ENCODE measurements at places on chromosomes 3 and 15.

DNA sequence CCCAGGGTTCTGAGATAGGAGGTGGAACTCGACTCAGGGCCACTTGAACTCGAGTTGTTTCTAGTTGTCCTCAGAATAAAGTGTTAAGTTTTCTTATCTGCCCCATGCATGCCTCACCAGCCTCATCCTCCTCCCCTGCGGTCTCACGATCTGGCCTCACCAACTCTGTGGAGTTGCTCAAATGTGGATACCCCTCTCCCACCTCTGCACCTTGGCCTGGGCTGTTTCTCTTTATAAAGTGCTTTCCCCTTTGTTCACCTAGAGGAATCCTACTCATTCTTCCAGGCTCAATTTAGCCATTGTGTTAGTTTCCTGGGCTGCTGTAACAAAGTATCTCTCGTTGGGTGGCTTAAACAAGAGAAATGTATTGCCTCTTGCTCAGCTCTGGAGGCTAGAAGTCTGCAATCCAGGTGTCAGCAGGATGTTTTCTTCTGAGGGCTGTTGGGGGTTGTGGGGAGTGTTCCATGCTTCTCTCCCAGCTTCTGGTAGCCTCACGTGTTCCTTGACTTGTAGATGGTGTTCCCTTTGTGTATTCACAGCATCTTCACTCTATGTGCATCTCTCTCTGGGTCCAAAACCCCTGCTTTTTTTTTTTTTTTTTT is 100.7 kb downstream of the MEX3B start:
- no peak for DNase-seq

- DNase-seq, result no peak
These were observed 18.7 kb downstream of the ZNF148 start for GRCh38 chr3:125356140-125357026.

DNA sequence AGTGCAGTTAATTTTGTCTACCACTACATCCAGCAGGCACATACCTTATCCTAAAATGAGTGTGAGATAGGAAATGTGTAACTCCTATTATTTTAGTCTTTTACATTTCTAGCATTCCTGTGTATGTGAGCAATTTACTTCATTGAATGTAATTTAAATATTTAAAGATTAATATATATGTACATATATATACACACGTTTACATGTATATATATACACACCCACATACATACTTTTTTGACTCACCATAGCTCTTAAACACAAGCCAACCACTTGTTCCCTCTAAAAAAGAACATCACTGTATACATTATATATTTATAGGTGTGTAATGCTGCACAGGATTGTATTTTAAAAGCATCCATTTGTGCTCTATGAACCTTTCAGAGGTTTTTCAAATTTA is 425.6 kb upstream of the NECTIN3 start:
- DNase-seq, result no peak

DNA sequence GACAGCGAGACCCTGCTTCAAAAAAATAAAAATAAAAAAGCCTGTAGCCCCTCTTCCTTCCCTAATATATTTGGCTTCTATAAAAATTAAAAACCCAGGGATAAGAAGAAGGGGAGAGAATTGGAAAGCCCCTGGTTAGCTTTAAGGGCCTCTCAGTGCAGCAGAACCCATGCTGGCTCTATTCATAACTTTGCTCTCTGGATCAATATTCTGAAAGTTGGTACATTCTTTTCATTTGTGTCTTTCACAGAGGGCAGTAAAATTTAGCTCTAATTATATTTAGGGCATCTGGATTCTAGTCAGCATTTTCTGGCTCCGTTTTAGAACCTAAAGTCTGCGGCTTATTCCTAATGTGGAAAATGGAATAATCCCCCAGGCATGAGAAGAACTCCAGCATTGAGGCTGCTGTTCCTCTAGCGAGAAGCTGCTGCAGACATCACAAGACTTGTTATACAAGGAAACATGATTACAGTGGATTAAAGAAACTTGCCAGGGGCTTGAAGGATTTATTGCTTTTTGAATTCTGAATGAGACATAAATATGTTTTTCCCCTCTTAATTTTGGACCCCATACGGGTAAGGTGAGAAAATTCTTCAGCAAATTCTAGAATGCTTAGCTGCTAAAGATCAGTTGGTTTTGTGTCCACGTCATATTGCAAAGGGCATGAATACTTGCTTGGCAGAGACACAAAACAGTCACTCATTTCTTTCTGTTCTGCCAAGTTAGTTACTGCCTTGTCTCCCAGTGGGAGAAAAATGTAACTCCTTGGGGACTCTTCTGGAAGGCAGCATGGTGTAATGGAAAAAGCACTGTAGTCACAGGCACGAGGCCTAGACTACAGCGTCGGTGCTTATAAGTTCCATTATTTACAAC is 177.7 kb downstream of the VGLL4 start:
- DNase-seq, result no peak

DNA sequence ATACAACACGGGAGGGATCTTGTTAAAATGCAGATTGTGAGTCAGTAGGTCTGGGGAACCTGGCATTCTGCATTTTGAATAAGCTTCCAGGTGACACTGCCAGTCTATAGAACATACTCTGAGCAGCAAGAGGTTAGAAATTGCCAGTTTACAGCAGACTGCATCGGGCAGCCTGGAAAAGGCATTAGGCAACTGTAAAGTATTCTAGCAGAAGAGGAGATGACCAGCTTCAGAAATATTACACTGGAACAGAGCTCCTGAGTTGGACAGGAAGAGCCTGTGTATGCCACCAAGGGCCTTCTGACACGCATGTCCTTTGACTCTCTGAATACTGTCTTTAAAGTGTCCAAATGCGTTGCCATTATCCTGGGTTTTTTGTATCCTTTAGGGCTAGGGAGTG is 2.5 kb upstream of the ACAN start:
- DNase-seq, result no peak

DNA sequence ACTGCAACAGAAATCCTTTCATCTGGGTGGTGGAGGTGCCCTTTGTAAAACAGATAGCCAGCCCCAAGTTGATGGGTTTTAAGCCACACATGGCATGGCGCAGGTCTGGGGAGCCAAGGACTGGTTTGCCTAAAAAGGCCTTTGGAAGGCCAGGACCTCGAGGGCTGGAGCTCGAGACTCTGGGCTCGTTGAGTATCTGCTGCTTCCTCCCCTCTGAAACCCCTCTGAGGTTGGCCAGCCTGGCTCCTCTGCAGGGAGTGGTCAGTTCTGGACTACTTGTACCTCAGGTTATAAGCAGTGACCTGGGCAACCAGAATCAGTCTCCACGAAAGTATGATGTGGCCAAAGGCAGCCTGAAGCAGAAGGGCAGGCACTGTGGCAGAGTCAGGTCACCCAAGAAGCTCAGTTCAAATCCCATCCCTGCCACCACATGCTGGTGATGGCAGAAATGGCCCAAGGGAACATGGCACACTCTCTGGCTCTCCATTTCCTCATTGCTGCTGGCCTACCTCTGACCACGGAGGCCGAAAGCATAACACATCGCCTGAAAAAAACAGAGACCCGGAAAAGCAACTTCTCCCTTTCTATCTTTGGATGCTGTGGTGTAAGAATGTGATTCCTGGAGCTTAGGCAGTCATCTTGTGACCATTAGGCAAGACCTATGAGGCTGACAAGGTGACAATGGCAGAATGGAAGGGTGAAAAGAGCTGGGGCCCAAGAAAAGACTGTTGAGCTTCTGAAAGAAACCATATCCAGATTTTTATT is 51.2 kb downstream of the WNT7A start:
- no peak for DNase-seq

DNA sequence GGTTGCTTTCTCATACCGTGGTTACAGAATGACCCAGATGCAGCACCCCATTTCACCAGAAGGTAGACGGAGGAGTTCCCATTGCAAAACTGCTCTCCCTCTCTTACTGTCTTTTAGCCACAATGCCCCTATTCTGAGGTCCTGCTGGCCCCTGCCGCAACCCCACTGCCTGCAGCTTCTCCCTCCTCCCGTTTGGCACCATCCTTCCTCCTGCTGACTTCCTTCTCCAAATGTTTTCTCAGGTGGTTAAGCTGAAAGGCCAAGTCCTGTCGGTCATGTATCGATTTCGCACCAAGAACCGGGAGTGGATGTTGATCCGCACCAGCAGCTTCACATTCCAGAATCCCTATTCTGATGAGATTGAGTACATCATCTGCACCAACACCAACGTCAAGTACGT is 132.3 kb upstream of the ABHD17C start:
- DNase-seq, result no peak

DNA sequence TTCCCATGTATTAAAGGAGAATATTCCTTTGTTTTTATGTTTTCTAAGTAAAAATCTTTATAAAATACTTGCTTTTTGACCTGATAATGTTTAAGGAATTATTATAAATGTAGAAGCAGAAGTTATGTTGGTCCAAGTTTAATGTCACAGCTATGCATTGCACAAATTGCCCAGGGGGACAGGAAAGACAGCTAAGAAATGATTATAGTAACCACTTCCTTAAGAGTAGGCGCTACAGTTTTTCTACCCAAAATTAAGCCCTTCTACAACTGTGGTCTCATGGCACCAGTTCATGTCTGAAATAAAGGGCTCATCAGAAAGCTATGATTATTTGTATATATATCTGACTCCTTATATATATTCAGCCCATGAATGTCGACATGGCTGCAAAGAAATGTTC is 176.4 kb downstream of the GBE1 start:
- no peak for DNase-seq
